Hair follicle dermal papilla cell (primary cell): ENCODE measurements at places on chromosomes 5 and 9. TPM values are rescaled to one million over a fixed set of nuclear protein-coding genes. Genes with fewer than 3 reads are reported as not detected.

LAMC3 gene
- 1.8 and 3.7 TPM in 2 replicates for total RNA-seq

ACSL6 gene
- total RNA-seq: under 0.01 and 0.32 TPM in 2 replicates

IFNA7 gene
- total RNA-seq: not detected in 2 replicates

MGAT4B gene
- total RNA-seq: 82.0 and 88.6 TPM in 2 replicates

DRD1 gene
- total RNA-seq: under 0.01 and 0.36 TPM in 2 replicates

CCNI2 gene
- total RNA-seq: not detected in 2 replicates

LEAP2 gene
- 0.12 and 0.16 TPM in 2 replicates for total RNA-seq

ARHGAP26 gene
- total RNA-seq: 23.3 and 36.5 TPM in 2 replicates

MUSK gene
- 0.12 and 0.97 TPM in 2 replicates for total RNA-seq

IL9 gene
- not detected in 2 replicates for total RNA-seq

AQP3 gene
- 0.24 and 0.32 TPM in 2 replicates for total RNA-seq

PKD2L2 gene
- not detected in 2 replicates for total RNA-seq

PCDH12 gene
- 0.24 and 0.32 TPM in 2 replicates for total RNA-seq

KCNV2 gene
- total RNA-seq: not detected in 2 replicates
